ENCODE measurements at places on chromosomes 6 and 20.

GRCh38 chr20:45014671-45015415, 48.5 kb downstream of the STK4 start:
- no peak for DNase-seq

GRCh38 chr6:30799210-30799609, 54.9 kb upstream of the IER3 start:
- no peak for DNase-seq

DNA sequence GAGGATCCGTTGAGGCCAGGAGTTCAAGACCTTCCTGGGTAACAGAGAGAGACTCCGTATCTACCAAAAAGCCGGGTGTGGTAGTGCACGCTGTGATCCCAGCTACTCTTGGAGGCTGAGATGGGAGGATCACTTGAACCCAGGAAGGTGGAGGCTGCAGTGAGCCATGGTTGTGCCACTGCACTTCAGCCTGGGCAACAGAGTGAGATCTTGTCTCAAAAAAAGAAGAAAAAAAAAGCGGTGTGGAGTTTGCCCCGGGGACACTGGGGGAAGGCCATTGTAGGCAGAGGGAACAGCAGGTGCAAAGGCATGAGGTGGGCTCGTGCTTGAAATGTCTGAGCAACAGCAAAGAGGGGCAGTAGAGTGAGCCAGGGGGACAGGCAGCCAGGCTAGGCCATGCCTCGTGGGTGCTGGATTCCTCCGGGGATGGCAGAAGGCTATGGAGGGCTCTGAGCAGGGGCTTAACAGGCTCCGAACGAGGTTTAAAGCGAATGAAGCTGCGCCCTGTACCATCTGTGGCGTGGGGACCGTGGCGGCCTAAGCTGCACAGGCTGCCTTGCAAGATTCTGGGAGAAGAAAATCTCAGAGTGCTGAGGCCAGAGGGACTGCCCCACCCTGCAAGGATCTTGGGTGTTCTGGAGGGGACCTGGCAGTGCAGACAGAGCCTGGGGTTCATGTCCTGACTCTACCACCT, 36.9 kb upstream of the NOL4L start:
- DNase-seq = peak; percentile 31

DNA sequence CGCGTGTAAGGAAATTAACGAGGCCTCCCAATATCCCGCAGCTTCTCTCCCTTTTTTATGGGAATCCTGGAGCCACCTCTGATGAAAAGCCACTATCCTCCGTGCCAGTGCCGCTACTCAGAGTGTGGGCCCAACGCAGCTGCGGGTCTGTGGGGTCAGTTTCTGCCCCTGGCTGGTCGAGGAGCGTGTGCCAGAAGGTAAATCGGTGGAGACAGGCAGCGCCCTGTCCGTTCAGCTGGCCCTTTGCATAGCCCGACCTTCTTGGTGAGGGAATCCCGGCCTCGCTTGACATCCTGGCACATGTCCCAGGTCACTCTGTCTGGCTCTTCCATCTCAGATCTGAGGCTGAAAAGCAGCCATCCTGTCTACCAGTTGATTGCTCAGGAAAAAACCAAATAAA, 4.6 kb downstream of the THBS2 start:
- DNase-seq = no peak

GRCh38 chr20:45470262-45470931, 844 bp downstream of the WFDC2 start:
- DNase-seq = no peak

DNA sequence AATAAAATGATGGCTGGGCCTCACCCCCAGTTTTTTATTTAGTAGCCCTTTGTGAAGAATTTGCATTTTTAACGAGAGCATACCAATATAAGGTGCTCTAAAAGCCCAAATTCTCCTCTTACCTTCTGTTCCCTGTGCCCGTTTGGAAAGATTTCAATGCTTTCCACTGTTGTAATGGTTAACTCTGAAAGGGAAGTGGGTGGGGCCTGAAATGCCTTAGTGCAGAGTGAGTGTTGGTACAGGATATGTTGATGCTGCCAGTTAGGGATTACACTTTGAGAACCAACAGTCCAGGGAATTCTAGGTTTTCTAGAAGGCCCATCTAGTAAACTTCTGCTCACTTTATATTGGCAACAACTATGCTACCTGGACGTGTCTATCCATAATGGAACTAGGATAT, 562.7 kb upstream of the NRSN1 start:
- no peak for DNase-seq

GRCh38 chr6:167701010-167701409, 125.7 kb upstream of the AFDN start:
- no peak for DNase-seq

- DNase-seq = no peak
Measured at GRCh38 chr20:57211908-57212533, 54.4 kb downstream of the BMP7 start.

DNA sequence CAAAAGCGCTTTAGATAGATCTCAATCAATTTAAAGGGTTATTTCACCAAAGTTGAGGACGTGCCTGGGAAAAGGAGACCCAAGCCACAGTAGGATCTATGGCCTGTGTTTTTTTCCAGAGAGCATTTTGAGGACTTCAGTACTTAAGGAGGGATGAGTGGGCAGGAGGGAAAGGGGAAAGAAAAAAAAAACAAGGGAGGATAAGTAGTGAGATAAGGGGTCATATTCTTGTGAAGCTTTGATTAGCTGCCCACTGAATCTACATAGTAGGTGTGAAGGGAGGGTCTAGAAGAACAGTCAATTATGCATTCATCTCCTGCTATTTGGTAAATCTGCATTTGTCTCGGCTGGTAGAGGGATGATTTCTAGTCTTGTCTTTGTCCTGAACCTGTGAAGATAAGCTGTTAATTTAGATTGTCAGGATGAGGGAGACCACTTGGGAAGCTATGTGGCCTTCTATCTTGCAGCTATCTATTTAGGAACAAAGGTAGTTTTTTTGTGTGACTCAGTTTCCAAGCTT, 48.4 kb downstream of the CLVS2 start:
- no peak for DNase-seq

DNA sequence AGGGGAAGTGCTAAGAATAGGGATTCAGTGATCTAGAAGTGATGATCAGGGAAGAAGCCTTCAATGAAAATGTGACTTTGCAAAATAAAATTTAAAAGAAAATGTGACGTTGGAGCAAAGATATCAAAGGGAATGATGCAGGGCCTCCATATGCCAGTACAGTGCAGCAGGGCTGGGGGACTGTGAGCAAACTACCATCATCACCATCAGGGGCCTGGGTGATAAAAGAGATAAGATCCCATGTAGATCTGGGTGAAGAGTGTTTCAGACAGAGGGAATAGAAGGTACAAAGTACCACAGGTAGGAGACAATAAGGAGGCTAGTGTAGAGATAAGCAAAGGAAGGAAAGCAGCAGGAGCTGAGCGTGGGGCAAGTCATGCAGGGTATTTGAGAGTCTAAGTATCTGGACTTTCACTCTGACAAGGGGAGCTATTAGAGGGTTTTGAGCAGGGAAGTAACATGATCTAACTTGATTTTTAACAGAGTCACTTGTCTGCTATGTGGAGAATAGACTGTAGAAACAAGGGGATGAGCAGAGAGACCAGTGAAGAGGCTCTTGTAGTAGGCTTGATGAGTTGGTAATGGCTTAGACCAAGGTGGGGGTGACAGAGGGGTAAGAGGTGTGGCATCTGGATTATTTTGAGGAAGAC, 295.6 kb downstream of the ZFAND3 start:
- peak; percentile 27 for DNase-seq

DNA sequence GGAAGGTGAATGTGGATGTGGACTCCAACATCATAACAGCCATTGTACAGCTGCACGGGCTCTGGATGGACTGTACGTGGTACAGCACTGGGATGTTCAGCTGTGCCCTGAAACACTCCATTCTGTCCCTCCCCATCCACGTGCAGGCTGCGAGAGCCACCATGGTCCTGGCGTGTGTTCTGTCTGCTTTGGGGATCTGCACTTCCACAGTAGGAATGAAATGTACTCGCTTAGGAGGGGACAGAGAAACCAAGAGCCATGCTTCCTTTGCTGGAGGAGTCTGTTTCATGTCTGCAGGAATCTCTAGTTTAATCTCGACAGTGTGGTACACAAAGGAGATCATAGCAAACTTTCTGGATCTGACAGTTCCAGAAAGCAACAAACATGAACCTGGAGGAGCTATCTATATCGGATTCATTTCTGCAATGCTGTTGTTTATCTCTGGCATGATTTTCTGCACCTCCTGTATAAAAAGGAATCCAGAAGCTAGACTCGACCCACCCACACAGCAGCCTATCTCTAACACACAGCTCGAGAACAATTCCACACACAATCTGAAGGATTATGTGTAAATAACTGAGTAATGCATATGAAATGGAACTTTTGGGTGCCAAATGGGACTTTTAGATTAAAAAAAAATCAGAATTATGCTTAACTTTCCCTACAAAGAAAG, 12.1 kb downstream of the CLDN20 start:
- DNase-seq = no peak

- DNase-seq = no peak
Measured at GRCh38 chr6:110326609-110327008, 31.5 kb downstream of the METTL24 start.

GRCh38 chr20:43068482-43068881, 121.2 kb downstream of the PTPRT start:
- DNase-seq = no peak

GRCh38 chr6:137866200-137866913, 702 bp upstream of the TNFAIP3 start:
- no peak for DNase-seq

GRCh38 chr20:54397292-54398140, 77.9 kb upstream of the DOK5 start:
- DNase-seq = no peak

GRCh38 chr20:58073945-58074856, 154.3 kb downstream of the ANKRD60 start:
- DNase-seq = no peak

DNA sequence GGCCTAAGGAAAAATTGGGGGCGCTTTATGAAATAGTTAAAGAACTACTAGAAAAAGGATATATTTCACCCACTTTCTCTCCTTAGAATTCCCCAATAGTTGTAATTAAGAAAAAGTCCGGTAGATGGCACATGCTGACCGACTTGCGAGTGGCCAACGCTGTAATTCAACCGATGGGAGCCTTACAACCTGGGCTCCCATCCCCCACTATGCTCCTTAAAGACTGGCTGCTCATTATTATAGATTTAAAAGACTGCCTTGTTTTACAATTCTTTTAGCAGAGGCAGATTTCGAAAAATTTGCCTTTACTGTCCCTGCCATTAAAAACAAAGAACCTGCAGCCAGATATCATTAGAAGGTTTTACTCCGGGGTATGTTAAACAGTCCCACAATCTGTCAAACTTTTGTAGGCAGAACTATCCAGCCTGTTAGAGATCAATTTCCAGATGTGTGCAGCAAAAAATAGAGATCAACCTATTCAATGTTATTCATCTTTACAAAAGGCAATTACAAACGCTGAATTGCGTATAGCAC, 58.5 kb upstream of the PRSS16 start:
- DNase-seq = peak; percentile 85

DNA sequence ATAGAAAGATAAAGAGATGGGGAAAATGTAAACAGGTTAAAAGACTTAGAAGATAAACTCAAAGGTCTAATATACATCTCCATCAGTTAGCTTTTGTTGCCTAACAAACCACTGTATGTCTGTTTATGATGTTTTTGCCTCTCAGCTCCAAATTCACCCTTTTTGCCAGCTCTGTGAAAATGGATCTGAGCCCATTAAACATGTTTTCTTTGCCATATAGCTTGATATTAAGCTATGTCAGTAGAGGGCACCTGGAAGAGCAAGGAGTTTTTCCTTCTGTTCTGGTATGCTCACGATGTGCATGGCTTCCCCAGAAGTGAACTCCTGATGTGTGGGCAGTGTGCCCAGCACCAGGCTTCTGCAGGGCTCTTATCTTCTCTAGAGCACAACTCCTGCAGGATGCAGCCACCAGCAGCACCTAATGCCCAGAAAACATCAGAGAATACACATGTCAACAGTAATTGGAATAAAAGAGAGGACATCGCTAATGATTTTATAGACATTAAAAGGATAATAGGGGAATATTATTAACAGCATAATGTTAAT, 14.6 kb upstream of the SNX9 start:
- DNase-seq = no peak

DNA sequence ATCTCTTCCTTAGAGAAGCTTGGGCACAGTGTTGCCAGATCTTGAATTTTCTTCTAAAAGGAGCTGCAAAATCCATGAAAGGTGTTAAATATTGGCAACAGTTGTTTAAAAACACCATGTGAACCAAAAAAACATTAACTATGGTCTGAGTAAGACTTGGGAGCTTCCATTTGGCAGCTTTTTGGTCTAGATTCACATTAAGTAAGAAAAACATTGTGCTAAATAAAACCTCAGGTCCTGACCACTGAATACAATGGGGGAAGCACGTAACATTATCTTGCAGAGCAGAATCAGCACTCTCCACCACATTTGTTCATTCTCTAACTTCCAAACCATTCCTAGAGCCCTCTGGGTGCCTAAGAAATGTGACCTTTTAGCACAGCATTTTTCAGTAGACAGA, 437.6 kb upstream of the PLCB4 start:
- no peak for DNase-seq

DNA sequence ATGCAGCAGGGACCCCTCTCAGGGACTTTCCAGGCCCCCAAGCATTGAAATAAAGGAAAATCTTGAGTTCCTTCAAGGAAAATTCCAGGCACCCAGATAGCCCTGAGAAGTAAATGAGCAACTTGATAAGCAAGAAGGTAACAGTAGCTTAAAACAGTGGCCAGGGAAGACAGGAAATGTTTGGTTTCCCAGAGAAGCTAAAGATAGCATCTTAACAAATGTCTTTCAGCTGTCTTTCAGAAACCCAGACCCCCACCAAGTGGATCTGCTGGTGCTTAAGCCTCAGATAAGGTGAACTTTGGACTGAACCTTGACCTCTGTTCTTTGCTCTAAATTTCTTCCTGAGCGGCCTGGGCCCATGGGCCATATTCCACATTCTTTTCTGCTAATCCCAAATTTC, 117.8 kb upstream of the CST7 start:
- no peak for DNase-seq

GRCh38 chr6:61951586-61951985, 334.4 kb downstream of the KHDRBS2 start:
- DNase-seq = no peak

- no peak for DNase-seq
Measured at GRCh38 chr6:132499757-132500156, 13.2 kb downstream of the STX7 start.

DNA sequence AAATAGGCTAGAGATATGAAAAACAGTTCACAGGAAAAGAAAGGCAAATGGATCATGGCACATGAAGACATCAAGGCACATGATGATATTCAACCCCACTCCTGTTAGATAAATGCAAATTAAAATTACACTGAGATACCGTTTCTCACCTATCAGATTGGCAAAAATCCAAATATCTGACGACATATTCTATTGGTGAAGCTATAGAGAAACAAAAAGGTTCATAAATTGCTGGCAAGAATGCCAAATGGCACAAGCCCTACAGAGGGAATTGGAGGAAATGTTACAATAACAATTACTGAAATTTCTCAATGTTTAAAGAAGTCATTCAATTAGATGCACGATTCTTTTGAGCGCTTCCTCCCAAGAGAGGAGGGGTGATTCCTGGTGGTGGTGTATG, 45.3 kb upstream of the DSN1 start:
- DNase-seq = peak; percentile 46

- DNase-seq = no peak
Measured at GRCh38 chr6:147577488-147577887, 69.0 kb downstream of the SAMD5 start.

All from NCI-H2171 treated with DMSO at 0.1 percent for 48 hours (cell line).